Endothelial cell of coronary artery (primary cell): ENCODE measurements at places on chromosomes 12 and 14. TPM values are rescaled to one million over a fixed set of nuclear protein-coding genes. Genes with fewer than 3 reads are reported as not detected.

Gene TOMM20L
- not detected in 2 replicates for total RNA-seq

Gene CALM1
- 1,010 and 1,211 TPM in 2 replicates for total RNA-seq

Gene C1S
- total RNA-seq, result 0.18 and 2.7 TPM in 2 replicates

Gene MYO1H
- total RNA-seq, result not detected in 2 replicates

Gene GPR137C
- total RNA-seq, result 0.45 and 0.94 TPM in 2 replicates

Gene GYS2
- total RNA-seq, result not detected in 2 replicates

Gene TPPP2
- total RNA-seq, result not detected in 2 replicates

Gene AQP2
- not detected in 2 replicates for total RNA-seq
